ENCODE measurements at places on chromosomes 2 and 18.

- no peak for DNase-seq
Observed at GRCh38 chr2:33223856-33224255, 252.6 kb upstream of the RASGRP3 start.

GRCh38 chr18:12038639-12039539 is 54.8 kb upstream of the ANKRD62 start:
- peak; percentile 76 for DNase-seq

GRCh38 chr2:241843321-241844065 is 15.2 kb downstream of the PDCD1 start:
- DNase-seq = no peak

- DNase-seq = no peak
Observed at GRCh38 chr2:190819840-190820301, 60.8 kb upstream of the GLS start.

- DNase-seq = no peak
Observed at GRCh38 chr18:80204142-80204541, 43.2 kb downstream of the PARD6G start.

- peak; percentile 50 for DNase-seq
Observed at GRCh38 chr18:63292831-63293683, 26.5 kb downstream of the BCL2 start.

- no peak for DNase-seq
Observed at GRCh38 chr2:239341840-239342239, 59.0 kb downstream of the HDAC4 start.

GRCh38 chr2:236679884-236680860 is 110.5 kb downstream of the ACKR3 start:
- DNase-seq = no peak

DNA sequence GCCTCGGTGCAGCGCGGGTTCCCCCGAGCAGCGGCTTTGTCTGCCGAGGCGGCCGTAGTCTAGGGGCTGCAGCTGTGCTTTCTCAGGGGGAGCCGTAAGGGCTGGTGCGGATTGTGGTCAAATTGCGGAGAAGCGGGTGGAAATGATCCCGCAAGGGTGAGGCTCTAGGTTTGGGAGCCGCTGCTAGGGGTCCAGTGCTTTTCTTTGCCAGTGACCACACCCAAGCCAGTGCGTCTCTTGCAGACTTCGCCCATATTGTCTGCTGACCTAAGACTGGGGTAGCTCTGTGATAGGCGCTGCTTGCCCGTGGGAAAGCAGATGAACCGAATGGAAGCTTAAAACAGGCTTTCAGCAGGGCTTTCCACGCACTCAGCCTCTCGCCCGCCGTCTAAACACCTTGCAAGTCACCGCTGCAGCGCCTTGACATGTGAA is 2.1 kb downstream of the DPYSL5 start:
- DNase-seq = no peak

DNA sequence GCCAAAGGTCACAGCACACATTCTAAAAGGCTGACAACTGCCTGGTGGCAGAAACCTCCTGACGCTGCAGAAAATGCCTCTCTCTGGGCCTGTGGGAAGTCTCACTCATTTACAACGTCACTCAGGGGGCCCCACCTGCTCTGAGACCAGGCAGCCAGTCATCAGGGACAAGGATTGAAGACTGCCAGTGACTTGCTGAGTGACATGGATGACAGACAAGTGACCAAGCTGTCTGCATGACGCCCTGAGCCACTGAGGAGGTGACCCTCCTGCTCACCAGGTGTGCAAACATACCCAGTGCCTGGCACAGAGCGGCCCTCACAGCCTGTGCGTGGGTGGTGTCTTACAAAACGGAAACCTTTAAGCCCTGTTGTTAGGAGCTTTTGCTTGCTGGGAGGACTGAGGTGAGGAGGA is 392.4 kb downstream of the TNS1 start:
- peak; percentile 22 for DNase-seq

DNA sequence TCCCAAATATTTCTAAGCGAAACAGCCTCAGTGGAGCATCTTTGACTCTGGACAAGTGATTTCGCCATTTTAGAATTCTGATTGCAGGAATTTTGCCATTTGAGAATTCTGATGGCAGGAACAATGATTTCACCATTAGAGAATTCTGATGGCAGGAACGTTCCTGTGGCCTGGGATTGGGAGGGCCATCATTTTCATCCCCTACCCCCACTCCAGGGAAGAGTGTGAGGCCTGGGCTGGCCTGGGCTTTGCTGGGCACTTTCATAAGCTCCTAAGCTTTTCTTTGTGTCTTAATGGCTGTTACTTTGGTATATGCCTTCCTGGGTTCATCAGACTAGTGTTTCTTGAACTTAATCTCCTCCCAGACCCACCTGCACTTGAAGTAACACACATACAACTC is 129.3 kb upstream of the EPAS1 start:
- no peak for DNase-seq

- no peak for DNase-seq
Observed at GRCh38 chr2:120762341-120763061, 26.8 kb downstream of the GLI2 start.

- DNase-seq = peak; percentile 66
Observed at GRCh38 chr2:30115141-30115980, 31.4 kb upstream of the YPEL5 start.

DNA sequence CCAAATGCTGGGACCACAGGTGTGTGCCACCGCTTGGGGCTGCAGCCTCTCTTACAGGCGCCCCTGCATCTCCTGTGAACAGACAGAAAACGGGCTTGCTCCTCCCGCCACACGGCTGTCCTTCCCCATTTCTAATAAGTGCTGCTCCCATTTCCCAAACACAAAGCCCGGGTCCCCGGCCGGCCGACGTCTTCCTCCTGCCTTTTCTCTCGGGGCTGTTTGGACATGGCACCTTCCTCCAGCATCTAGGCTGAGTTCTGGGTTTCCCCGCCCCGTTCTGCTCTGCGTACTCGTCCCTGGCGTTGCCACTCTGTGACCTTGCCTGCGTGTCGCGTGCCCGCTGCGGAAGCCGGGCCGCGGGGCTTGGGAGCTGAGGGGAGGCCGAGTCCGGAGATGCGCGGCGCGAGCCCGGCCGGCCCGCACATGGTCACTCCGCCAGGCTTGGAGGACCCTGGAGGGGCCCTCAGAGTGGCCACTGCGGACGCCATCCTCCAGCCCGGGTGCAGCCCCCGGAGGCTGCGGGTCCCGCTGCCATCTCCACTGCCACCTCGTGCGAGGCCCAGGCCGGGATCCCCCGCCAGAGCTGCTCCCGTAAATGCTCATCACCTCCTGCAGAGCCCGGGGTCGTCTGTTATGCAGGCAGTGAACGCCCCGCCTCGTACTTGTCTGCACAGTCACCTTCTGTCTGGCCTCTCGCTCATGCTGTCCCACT is 26.3 kb downstream of the PRELID3A start:
- DNase-seq = no peak

- DNase-seq = no peak
Observed at GRCh38 chr2:20168727-20169696, 55.9 kb downstream of the SDC1 start.

DNA sequence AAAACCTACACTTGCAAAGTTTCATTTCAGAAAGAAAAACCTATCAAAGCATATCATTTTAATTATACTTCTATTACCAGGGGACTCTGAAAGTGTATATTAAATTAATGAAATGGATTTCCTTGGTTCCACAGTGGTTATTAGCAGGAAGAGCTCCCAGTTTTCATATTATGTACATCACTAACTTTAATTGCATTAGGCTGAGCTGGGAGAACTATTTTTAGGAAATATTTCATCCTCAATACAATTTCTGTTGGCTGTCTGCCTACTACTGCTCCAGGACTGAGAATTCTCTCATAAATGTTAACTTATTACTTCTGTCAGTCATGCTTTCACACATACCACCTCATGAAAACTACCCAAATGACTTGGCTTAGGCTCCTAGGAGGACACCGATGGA is 301.4 kb downstream of the CMPK2 start:
- DNase-seq = no peak

DNA sequence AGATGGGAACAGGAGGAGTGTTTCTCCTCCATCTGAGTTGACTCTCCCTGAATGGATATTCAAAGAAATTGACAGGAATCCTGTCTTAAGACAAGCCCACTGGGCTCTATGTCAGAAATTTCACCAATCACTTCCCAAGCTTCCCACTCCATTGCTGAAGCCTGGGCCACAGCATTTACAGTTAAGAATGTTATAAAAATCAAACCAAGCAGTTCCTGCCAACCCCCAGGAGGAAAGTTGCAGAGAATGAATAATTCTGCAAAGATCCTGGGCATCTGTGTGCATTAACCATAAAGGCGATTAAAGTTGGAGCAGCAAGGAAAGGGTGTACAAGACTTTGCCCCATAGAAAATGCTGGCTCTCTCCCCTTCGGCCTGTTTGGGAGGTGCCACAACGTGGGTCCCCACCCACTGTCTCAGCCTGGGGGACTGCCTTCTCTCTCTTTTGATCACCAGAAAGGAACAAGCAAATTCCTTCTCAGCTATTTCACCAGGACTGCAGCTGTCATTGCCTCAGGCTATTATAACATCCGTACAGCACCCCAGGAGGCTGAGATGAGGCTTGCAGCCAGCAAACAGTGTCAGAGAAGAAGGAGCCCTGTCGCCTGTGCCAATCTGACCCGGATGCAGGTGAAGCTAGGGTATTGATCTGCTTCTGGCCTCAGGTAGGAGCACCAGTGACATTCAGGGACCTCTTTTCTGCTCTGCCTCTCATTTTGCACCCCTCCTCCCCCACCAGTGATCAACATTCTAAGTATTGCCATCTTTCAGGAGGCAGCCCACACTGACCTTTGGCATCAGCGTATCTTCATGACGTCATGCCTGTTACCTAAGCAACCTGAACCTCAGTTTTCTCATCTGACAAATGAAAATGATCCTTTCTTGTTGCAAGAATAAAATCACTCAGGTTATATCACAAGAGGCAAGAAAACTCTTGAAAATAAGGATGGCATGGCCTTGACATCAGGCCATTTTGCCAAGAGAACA is 219.0 kb downstream of the SH3BP4 start:
- DNase-seq = no peak

GRCh38 chr2:8579485-8580085 is 102.3 kb upstream of the ID2 start:
- DNase-seq = no peak

GRCh38 chr2:76721226-76721625 is 801.0 kb downstream of the LRRTM4 start:
- no peak for DNase-seq

DNA sequence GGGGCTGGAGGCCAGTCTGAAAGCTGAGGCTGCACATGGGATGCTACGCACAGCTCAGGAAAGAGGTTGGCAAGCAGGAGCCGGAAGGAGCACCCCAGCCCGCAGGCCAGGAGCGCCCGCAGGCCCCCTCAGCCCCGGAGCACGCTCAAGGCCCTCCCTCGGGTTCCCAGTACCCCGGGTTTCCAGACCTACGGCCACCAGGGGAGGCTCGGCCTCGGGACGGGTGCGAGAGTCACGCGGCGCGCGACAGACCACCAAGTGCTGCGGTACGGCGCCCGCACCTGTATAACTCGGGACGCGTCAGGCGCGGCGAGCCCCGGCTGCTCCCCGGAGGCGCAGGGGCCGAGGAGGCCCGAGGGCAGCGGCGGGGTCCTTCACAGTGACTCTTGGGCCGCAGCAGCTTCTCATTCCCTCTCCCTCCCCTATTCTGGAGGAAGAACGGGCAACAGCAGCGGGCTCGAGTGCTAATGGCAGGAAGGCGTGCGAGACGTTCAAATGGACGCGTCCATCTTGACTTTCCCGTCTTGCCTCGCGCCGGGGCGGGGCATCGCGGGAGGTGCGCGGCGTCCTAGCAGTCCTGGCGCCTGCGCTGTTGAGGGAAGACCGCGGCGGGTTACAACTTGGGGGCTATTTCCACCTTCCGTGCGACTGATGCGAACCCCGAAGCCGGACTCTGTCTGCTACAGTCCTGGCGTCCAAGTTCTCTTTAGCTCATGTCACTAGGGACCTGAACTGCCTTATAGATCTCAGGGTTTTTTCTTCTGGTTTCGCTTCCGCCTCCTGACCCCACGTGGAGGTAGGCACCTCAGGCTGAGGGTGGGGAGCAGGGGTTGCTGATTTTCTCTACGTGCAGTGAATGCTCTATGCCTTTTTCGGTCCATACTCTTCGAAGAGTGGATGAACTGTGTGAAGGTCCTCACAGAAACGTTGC is at the start of gene ANAPC1:
Gene ANAPC1, minus strand, starts transcription at position 533 of the 931 bp plus-strand sequence. CDS start 3,368 bp downstream, outside the sequence.
- peak; percentile 80 for DNase-seq

DNA sequence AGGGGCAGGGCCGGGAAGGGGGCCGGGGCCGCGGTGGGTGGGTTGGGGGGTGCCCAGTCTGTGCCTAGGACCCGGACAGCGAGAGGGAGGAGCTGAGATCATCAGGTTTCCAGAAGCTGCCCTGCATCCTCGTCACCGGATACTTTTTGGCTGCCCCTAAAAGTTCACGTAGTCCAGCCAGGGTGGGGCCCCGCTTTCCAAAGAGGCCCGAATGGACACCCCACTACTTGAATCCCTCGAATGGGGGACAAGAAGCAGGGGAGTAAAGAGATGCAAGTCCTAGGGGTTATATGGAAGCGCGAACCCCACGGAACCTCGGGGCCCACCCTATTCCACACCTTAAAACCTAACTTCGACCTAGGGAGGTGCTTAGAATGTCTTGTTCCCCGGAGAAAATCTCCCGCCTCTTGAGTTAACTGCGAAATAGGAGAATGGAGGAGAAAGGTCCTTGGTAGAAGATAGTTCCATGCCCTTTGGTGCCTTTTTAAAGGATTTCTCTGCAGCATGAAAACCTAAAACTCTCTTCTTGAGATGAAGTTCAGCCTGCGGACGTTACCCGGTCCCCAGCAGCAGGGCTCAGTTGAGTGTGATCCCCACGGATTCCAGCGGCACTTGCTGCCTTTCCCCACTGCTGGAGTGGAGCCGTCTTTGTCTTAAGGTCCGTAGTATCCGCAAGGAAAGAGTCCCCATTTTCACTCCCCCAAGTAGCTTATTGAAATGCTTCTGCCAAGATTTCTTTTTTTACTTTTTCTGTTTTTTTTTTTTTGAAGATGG is 2.1 kb upstream of the RNF152 start:
- DNase-seq = no peak

DNA sequence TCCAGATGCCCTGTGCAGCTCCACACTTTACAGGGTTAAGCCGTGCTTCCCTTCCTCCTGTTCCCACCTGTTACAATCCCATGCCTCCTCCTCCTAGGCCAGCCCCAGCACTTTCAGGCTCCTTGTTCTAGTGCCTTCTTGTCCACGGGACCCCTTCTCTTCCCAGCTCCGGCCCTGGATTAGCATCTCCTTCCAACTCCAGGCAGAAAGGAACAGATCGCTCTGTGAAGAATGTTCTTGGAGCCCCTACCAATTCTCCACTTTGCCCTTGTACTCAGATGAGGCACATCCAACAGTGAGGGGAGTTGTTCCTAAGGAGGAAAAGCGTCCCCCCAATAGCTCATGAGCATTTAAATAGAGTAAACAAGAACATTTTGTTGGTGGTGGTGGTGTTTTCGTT is 72.7 kb downstream of the CABLES1 start:
- no peak for DNase-seq

DNA sequence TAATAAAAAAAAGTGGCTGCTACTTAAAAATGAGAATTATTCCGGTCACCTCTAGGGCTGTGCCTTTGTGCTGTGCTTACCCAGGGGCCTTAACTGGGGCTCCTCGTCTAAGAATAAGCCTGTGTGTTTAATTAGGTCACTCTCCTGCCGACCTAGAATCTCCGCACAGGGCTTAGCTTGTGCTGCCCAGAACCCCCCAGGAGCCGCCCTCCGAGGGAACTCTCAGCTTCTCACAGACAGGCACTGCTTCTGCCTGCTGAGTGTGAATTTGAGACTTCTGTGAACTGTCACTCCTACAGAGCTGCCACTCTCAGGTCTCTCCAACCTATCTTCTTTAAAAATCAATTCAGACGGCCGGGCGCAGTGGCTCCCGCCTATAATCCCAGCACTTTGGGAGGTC is 11.9 kb upstream of the NT5DC4 start:
- DNase-seq = no peak

Measured in CD4-positive, alpha-beta T cell treated with Interleukin-2 at 100 ng/mL for 4 hours (primary cell).